ENCODE measurements at places on chromosomes 7 and 10.

DNA sequence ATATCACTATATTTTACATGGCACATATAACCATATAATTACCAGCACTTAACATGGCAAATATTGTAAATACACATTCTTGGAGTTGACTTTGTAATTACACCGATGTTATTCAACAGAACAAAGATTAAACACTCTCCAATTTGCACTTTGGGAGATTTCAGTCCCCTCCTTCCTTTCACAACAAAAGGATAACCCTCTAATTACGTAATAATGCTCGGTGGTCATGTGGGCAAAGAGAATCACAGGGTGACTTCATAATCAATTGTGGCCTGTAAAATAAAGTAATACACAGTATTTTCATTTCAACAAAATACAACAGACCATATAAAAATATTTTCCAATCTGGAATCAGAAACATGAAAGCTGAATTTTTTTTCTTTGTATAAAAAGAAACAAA, 73.2 kb downstream of the RHOBTB1 start:
- DNase-seq = no peak

GRCh38 chr7:68217426-68217825, 1220.8 kb downstream of the TYW1 start:
- DNase-seq = no peak

GRCh38 chr7:31782411-31782991, 95.5 kb downstream of the PPP1R17 start:
- peak; percentile 87 for DNase-seq

DNA sequence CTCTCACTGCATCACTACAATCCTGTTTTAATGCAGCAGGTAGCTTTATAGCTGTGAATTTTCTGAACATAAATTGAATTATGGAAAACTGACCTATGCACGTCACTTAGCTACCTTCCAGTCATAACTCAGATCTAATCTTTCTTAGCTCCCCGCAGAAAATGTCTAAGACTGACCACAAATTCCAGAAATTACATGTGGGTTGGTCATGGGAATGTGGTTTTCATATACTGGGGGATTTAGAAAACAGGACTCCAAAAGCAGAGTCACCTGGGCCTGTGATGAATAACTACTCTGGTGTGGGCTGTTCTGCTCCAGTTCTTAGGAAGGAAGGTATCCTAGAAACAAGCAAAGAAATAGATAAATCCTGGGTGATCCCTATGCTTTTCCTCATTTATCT, 178.4 kb upstream of the LRRTM3 start:
- DNase-seq = no peak

GRCh38 chr7:132371948-132372347, 204.3 kb downstream of the PLXNA4 start:
- no peak for DNase-seq

DNA sequence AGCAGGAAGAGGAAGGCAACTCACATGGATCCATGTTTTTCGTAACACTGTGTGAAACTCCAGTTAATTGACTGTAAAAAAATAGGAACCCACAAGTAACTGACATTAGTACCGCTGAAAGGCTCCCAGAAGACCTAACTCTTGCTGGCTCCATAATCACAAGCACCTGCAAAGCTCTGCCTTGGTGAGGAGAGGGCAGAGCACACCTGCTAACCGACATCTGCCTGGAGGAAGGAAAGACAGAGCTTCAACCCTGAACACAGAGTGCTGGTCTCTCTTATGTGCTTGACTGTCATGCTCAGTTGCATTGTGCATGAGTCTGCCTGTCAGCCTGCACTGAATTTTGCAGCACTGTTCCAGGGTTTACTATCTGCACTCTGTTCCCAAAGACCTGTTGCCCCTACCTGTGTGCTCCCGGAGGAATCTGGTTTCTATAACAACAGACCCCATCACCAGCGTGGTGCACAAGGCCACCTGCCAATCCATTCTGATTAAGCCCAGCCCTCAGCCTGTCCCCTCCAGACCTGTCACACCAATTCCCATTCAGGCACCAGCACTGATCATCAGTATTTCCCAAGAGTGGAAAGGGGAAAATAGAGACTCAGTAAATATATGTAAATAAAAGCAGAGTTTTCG, 63.1 kb upstream of the ANKRD1 start:
- peak; percentile 23 for DNase-seq

GRCh38 chr10:49074836-49075682, 40.3 kb downstream of the VSTM4 start:
- no peak for DNase-seq

DNA sequence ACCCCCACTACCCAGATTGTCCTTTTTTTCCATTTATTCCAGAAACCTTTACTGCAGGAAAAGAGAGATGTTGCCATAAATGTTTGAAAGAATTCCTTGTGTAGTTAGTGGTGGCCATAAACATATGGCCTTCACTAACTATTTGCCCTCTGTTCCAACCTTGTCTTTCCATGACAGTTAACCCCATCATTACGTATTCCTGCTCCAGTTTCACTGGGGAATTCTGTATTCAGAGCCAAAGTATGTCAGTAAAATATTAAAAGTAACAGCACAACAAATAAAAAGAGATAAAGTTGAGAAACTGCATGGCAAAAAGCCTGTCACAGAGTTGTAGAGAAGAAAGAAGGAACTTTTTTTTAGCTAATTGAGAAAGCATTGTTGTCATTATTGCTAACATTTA, 261.3 kb downstream of the BICC1 start:
- no peak for DNase-seq

- no peak for DNase-seq
These were observed 176.6 kb upstream of the TNS3 start for GRCh38 chr7:47758546-47758945.

- no peak for DNase-seq
These were observed 129.2 kb downstream of the GNAI1 start for GRCh38 chr7:80263821-80264220.

DNA sequence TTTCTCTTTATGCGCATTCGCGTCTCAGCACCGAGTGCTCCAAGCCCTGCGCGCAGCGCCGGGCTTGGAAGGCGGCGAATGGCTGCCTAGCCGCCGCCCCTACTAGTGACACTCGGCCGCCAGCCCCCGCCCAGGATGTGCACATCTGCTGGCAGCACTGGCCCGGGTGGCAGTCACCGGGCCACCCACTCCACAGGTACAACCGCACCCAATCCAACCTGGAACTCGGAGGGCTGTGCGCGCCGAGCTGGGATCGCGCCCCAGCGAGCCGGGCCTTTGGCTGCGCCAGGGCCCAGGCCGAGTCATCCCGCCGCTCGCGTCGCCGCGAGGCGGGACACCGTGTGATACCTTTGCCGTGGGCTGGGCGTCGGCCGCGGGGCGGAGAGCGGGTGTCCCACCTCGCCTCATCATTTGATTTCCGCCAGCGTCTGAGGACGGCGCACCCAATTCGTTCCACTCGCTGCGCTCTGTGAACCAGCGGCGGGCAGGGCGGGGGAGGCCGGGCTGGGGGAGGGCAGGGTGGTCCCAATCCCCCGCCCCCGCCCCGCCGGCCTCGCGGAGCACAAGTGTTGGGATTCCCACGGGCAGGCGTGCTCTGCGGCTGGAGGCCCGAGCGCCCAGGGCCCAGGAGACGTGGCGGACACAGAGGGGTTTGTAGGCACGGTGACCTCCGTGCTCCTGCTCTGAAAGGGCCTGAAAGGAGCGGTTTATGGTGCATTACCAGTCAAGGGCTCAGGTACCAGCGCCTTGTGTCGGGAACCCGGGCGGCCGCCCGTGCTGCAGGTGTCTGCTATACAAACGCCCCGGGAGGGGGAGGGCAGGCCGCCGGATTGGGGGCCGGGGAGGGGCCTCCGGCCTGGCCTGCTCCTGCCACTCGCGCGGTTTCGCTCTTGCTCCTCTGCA, 17.8 kb upstream of the PTF1A start:
- DNase-seq = no peak

- DNase-seq = peak; percentile 58
These were observed 8.8 kb upstream of the AFAP1L2 start for GRCh38 chr10:114412907-114413797.

GRCh38 chr10:1538121-1538520, 199.2 kb downstream of the ADARB2 start:
- no peak for DNase-seq

DNA sequence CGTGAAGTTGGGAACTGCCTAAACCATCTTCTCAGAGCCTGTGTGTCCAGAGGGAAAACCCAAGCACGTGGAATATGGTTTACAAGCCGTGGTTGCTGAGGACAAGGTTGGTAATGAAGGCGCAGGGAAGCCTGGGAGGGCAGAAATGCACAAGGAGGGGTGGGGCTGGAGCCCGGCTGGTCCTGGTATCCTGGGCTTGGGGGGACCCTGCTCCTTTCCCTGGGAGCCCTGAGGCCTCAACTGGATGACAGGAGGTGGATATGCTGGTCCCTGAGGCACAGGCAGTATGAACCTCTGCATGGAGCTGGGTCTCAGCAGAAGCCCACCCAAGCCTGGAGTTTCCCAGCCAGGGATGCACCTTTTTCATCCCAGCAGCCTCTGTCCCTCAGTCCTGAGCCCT, 80.3 kb upstream of the RET start:
- DNase-seq = no peak

GRCh38 chr7:70810558-70811139, 321.3 kb upstream of the GALNT17 start:
- DNase-seq = no peak

GRCh38 chr7:157525491-157525915, 188.7 kb downstream of the DNAJB6 start:
- DNase-seq = no peak

- DNase-seq = no peak
These were observed 9.3 kb upstream of the EN2 start for GRCh38 chr7:155448632-155449007.

- DNase-seq = no peak
These were observed 620.6 kb upstream of the ANKRD30A start for GRCh38 chr10:36504758-36505157.
